ENCODE measurements at places on chromosomes 1 and 21. TPM values are rescaled to one million over a fixed set of nuclear protein-coding genes. Genes with fewer than 3 reads are reported as not detected.

Gene CCDC185
- not detected for total RNA-seq

Gene OR2T29
- total RNA-seq, result not detected

Gene CITED4
- total RNA-seq, result 13.9 TPM

Gene CD1B
- total RNA-seq, result not detected

Gene ACTL8
- not detected for total RNA-seq

Gene RNF2
- 17.0 TPM for total RNA-seq

Gene KRTAP11-1
- not detected for total RNA-seq

Gene GPN2
- 25.9 TPM for total RNA-seq

Gene KCNE2
- total RNA-seq, result not detected

Gene ELOVL1
- 99.8 TPM for total RNA-seq

Gene CYB5RL
- total RNA-seq, result 9.0 TPM

Gene CFAP141
- 2.8 TPM for total RNA-seq

Gene OR14K1
- total RNA-seq, result not detected

Gene OR10J1
- total RNA-seq, result not detected

Gene AZIN2
- 2.4 TPM for total RNA-seq

Gene GCSAML
- 2.2 TPM for total RNA-seq

Gene LCE1F
- not detected for total RNA-seq

Gene GPR3
- total RNA-seq, result 0.18 TPM

Gene OR2AK2
- total RNA-seq, result not detected

Gene ATP6V1G3
- total RNA-seq, result not detected

Gene VWA1
- total RNA-seq, result 58.7 TPM

Gene SUSD4
- total RNA-seq, result 3.7 TPM

Gene ZNF648
- total RNA-seq, result not detected

Gene EXTL1
- total RNA-seq, result 0.24 TPM

Gene SH2D1B
- 1.9 TPM for total RNA-seq
